ENCODE measurements at places on chromosomes 2 and 18.

DNA sequence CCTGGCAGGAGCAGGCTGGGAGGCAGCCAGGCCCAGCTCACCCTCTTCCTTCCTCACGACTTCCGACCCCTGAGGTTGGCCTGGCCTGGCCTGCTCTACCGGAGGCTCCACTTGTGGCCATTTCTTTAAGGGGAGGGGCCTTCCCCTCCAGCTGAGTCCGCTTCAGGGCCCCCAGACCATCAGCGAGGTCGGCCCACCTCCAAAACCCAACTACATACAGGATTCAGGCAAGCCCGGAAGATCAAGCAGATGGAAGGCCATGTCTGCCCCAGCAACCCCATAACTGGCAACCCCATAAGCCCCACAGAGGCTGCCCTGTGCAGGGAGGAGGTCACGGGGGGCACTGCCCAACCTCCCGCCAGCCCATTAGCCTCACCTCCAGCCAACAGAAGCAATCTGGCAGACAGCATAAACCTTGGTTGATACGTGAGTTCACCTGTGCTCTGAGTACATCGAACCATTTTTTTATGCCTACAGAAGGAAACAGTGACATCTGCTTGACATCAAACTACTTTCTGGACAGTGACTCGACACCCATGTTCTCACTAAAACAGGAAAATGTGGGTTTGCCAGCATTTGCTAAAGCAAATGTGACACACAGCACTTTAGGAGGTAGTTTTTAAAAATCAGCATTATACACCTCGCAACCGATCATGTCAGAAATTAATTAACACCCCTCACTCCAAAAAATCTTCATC, 98.9 kb downstream of the EIPR1 start:
- no peak for DNase-seq

GRCh38 chr2:222677981-222678380, 6.5 kb downstream of the MOGAT1 start:
- DNase-seq, result no peak

DNA sequence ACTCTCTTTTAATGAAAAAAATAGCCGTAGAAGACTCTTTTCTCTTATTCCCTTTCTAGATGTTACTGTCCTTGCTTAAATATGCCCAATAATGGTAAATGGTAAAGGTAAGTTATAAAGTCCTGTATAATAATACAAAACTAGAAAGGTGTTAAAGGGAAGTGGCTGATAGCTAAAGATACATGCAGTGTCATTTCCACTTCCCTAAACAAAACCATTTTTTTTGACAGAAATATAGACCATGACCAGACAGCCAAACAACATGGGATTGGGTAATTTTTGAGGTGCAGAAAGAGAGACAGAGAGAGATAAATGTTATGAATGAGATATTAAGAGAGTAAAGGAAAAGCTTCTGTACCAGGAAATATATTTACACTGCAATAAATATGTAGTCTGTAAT, 731.7 kb upstream of the REG3G start:
- DNase-seq, result no peak

DNA sequence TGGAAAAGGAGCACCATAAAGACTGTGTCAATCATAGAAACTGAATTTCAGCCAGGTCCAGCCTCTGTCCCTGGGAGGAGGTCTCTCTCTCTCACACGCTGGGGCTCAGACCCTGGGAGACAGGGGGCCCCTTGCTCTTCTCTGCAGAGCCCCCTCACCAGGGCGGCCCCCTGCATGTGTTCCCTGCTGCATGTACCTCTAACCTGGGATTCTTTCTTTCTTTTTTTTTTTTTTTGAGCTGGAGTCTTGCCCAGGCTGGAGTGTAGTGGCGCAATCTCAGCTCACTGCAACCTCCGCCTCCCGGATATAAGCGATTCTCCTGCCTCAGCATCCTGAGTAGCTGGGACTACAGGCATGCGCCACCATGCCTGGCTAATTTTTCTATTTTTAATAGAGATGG, 46.5 kb downstream of the TPO start:
- no peak for DNase-seq

- no peak for DNase-seq
Observed at GRCh38 chr18:49016648-49017539, 66.1 kb upstream of the SMAD7 start.

- DNase-seq, result no peak
Observed at GRCh38 chr2:175180701-175181103, 808 bp downstream of the ATP5MC3 start.

DNA sequence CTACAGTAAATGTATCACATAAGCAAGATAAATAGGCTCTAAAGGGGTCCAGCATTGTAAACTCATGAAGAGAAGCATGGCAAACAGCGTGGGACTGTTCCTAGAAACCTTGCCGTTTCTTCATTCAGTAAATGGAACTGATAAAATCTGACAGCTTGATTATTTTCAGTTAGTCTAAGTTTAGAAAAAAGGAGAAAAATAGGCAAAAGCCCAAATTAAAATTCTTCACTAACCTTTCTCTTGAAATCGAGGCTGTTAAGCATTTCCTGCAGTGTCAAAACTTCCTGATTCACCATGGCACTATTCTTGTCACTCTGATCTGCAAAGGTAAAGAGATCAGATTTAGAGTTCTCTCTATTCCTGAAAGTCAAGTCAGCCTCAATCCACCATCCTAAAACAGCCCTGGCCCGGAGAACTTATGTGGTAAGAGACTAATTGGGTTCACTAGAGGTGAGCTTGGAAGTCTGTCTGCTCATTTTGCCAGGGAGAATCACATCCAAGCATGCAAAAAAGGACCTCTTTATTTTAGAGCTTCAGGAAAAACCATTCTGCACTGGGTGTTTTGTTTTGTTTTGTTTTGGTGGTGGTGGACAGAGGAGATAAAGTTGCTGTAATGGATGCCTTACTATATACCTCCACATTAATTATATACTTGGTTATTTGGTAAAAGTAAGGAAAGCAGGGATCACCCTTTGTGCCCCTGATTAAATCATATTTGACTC, 52.4 kb upstream of the STAT1 start:
- DNase-seq, result no peak

DNA sequence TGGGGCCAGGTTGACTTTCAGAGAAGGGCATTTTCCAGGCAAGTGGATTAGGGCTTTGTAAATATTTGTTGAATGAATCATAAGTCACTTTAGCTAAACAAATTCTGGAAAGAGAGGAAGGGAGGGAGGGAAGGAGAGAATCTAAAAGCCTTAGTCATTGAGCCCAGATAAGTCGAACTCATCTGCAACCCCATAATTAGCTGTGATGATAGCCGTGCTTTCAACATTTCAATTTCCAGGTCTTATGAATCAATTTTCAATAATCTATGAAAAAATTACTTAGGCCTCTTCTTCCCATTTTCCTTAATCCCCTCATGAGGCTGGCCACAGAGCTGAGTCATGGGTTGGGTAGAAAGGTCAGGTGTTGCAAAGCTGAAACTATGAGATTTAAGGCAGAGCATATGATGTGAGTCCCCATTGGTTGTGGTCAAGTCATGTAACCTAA, 111.9 kb upstream of the MAPRE2 start:
- no peak for DNase-seq

DNA sequence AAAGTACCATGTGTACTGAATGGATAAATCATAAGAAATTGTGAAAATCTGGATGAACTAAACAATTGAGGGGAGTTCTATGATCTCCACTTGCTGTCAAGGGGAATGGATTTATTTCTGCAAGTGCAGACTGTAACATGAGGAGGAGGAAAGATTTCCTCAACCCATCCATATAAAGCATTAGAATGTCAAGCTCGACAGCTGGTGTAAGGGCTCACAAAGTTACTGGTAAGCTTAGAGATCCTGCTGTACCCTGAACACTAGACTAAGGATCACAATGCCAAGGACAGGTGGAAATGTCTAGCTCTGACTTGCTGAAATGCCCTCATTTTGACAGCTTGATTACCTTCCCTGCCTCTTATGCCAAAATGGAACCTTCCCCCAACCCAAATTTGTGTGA, 125.3 kb downstream of the TCF4 start:
- DNase-seq, result no peak

GRCh38 chr2:55175254-55176093, 56.6 kb downstream of the CLHC1 start:
- DNase-seq, result no peak

DNA sequence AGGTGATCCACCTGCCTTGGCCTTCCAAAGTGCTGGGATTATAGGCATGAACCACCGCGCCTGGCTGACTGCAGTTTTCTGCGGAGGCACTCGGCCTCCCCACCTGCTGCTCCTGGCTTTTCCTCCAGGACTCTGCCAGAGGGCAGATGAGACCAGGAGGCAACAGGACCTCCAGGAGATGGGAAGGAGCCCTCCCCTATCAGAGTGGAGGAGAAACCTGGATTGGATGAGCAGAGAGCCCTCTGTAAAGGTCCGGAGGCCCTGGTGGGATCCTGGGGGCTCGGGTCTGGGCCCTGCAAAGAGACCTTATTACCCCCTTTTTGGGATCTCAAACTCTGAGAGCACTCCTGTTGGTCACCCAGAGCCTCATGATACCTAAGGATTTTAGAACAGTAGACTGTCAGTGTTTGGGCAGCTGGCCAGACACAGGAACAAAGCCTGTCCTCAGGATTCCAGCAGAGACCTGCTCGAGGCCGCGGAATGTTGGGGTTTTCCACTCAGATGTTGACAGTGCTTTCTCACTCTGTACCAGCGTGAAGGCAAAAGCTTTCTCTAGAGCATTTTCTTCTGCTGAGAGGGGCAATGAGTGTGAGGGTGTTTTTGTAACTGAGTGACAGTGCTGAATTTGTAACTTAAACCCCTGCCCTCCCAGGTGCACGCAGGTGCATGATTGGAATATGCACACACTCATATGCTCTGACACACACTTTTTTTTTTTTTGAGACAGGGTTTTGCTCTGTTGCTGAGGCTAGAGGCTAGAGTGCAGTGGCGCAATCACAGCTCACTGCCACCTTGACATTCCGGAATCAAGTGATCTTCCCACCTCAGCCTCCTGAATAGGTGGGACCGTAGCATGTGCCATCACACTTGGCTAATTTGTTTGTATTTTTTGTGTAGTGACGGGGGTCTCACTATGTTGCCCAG, 48.4 kb downstream of the NPPC start:
- DNase-seq, result no peak

All from activated CD8-positive, alpha-beta memory T cell treated with anti-CD3 and anti-CD28 coated beads for 48 hours (primary cell).